ENCODE measurements at places on chromosomes 1 and 21.

- DNase-seq: no peak
Measured at GRCh38 chr1:3880429-3881192, 19.5 kb downstream of the C1orf174 start.

DNA sequence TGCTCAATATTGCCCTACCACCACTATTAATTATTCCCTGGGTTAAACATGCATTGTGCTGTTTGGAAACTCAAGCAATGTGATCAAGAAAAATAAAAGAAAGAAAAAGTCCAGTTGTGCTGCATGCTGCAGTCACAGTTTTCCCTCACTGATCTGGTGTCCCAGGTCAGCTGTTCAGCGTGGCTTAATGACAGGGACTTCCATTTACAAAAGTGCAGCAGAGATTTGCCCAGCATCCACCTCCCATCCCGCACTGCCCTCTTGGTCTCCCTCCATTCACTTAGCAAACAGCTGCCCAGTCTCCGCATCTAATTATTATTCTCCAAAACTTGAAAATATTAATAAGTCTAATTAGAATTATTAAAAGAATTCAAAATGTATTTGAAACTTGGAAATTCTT is 2.0 kb upstream of the OR2T4 start:
- no peak for DNase-seq

DNA sequence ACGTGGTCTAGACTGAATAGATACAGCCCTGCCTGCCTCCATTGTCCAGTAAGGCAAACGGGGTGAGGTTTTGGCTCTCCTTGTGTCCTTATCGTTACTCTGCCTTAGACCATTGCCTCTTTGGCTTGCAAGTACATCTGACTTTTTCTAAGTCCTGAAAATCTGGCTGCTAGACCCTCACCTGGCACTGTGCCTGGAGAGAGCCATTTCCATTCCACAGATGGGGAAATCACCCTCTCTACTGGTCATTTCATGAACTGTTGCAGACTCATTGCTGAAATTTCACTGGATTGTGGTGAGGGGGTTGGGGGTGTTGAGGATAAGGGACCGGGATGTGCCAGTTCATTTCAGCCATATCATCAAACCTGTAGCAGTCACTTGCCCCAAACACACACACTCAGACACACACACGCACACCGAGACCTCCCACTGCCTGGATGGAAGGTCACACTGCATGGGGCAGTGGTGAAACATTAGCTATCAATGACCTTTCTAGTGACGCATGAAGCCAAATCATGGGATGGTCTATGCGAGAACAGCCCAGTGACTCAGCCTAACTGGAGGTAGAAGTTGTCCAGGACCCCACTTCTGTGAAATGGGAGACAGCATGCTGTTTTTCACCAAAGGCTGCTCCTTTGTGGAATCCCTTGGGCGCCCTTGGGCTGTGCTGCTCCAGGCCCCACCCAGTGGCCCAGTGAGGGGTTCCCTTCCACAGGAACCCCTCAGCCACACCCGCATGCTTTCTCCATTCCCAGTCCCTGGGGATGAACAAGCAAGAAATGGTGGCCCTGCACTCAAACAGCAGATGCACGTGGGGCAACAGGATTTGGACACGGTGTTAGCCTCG is 34.9 kb upstream of the VASH2 start:
- no peak for DNase-seq

DNA sequence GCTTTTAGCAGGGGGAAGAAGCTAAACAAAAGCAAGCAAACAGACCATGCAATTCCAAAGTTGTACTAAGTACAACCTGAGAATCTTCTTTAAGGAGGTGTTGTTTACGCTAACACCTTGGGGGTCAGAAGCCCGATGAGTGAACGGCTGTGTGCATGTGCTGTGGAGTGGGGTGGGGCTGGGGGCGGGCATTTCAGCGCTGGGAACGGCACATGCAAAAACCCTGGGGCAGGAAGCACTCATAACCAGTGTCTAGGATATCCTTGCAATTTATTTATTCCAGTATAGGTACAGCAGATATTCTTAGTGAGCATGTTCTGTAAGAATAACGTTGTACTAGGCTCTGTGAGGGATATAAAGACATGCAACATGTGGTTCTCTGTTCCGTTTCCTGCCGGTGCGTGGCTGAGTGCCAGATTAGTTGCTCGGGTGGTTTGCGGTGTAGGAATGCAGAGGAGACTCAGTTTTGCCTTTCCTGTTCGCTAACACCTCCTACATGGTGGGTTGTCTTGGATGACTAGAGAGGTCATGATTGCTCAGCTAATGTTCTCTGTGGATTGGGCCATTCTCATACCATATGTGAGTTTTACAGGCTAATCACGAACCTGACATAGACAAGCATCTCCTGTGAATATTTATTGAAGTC is 3.7 kb downstream of the FASLG start:
- peak; percentile 78 for DNase-seq

DNA sequence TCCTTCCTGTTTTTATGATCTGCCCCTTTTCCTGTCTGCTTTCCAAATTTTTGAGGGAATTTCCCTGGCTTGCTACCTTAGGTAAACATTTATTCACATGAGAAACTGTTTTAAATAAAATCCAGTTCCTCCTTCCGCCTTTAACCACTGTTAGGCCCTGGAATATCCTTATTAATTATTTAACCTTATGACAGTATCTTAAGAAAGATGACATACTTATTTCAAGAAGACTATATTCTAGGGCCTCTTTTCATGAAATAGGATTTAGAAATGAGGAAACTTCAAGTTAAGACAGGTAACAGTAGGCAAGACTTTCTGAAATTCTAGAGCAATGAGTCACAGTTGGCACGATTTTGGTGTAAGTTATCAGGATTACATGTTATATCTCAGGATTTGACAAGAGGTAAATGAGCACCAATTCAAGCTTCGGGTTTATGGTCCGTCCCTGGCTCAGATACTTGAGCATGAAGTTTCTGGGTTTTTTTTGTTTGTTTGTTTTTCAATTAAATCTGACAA is 2.0 kb upstream of the TNFSF18 start:
- no peak for DNase-seq

GRCh38 chr21:29453511-29453910 is 154.8 kb downstream of the BACH1 start:
- DNase-seq: no peak

DNA sequence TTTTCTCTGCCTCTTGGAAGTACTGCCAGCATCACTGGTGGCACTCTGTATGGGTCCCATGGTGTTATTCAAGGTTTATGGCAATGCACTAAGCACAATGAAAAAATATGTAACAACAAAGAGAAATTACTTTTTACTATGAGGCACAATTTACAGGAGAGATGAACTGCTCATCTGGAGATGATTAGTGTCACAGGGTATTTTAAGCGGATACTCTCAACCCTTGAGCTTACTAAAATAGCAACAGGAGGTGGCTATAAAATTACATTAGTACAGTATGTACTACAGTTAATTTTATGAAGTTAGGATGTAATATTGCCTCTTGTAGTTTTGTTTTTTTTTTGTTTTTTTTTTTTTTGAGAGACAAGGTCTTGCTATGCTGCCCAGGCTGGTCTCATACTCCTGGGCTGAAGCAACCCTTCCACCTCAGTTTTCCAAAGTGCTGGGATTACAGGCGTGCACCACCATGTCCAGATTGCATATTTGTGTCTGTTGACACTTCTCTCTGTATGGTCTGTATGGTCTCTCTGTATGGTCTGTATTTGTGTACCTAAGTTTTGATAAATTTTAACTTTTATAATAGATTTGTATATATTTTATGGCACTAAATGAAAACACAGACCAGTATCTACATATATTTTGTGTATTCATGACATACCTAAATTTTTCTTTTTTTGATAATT is 175.6 kb upstream of the HP1BP3 start:
- DNase-seq: no peak

DNA sequence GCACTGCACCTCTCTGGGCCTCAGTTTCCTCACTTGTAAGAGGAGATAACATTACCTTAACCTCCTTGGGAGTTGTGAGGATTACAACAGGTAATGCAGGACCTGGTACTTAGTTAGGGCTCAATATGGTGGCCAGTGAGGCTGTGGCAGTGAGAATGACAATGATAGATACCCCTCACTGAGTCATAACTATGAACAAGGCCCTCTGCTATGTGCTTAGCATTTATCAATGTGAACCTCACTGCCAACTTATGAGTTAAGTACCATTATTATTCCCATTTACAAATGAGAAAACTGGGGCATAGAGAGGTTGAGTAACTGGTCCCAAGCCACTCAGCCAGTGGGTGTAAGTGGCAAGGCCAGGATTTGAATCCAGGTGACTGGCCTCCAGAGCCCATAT is 64.4 kb downstream of the HMGB4 start:
- no peak for DNase-seq

DNA sequence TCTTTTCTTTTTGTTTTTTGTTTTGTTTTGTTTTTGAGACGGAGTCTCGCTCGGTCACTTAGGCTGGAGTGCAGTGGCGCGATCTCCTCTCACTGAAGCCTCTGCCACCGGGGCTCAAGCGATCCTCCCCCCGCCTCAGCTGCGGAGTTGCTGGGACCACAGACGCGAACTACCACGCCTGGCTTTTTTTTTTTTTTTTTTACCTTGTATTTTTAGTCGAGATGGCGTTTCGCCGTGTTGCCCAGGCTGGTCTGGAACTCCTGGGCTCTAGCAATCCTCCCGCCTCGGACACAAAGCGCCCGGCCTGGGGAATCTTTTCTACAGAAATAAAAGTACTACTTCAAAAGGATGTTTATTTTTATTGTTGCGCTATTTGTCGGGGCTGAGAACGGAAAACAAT is 1.1 kb upstream of the SETDB1 start:
- no peak for DNase-seq

DNA sequence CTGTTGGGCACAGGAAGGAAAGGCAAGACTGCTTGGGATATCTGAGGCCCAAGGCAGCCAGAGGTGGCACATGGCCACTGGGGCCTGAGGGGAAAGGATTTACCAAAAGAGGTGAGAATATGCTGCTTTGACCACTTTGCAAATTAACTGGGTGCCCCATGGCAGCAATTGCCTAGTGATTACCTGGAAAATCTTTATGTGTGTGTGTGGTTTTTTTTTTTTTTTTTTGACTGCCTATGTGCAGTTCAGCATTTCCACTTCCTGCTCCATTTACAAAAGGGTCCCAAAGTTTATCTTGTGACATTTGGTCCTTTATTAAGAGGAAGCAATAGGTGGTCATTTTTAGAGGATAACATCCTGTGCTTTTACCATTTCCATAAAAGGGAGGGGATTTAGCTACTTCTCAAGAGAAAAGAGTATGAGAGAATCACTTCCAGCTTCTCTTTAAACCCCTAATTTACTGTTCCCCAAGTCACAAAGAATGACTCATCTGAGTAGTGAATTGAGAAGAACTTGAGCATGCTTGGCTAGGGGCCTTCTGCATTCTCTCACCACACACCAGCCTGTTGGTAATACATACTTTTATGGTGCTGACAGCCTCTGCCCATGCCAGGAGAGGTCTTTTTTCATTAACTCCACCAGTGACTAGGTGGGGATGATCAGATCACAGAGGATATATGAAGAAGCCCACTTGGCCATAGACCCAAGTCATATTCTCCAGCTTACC is 52.1 kb downstream of the SYDE2 start:
- no peak for DNase-seq

DNA sequence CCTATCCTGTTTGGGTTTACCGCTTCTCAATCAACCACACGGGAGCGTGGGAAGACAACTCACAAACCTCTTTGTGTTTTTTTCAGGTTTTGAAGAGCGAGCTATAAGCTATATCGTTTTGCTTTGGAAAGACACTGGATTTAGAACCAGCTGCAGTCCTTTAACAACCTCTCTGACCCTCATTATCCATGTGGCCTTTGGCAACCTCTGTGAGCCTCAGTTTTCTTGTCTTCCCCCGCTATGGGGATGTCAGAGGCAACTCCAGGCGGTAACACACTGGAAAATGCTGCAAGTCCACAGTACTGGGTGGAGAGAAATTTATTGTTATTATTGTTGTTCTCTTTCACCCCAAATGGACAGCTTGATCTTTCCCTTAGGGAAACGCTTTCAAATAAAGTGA is 100.0 kb downstream of the ETS2 start:
- no peak for DNase-seq

DNA sequence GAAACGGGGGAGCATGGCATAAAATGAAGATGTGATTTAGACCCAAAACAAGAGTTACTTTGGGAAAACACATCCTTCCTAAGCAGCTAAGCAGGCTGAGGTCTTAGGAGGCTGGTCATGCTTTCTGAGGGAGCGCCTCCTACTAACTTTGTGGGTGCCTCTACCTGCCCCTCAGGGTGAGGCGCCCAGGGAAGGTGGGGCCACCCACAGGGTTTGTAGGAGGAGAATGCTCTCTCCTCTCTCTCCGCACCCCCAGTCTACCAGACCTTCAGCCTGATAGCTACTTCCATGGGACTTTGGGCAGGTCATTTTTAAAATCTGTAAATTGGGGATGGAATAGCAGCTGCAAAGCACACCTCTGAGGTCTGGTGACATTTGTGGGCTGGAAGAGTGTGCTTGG is 23.8 kb downstream of the SLC27A3 start:
- no peak for DNase-seq

GRCh38 chr1:18191037-18191436 is 83.4 kb downstream of the IGSF21 start:
- no peak for DNase-seq

DNA sequence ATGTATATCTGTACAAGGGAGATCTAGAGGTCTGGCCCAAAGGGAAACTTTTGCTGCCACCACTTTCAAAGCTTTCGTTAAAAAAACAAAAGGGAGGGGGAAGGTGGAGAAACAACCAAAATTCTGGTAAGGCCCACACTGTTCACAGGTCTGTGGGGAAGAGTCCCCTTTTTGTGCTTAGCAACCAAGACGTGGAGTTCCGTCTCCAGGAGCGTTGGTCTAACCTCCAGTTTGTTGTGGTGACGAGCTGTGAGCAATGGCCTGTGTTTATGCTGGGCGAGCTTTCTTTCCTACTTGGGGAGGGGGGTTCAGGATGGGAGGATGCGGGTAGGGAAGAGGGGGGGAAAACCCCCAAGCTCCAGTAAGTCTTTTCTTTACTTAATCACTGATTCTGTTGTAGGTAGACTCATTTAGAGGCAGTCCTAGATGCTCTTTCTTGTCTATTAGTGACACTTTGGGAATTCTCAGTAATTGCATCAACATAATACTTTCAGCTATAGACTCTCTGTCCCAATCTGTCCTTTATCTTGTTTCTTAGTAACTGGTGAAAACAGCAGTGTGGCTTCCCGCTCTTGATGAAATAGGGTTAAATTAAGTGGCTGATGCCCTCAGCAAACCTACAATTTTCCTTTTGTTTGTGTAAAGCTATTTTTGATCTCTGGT is 1.5 kb downstream of the HIPK1 start:
- DNase-seq: peak; percentile 46

- no peak for DNase-seq
Measured at GRCh38 chr1:18443587-18444520, 36.9 kb upstream of the KLHDC7A start.

- DNase-seq: no peak
Measured at GRCh38 chr1:30911059-30911954, 2.7 kb upstream of the SDC3 start.

Measured in stimulated activated CD8-positive, alpha-beta memory T cell treated with anti-CD3 and anti-CD28 coated beads, Interleukin-2, amount 100 ng/mL, for 1 hour (primary cell).